Right cardiac atrium (tissue), 5 donors: ENCODE measurements at places on chromosomes 4 and X.
A peak's percentile ranks its signal among the peaks of the same experiment; 100 is the strongest.

DNA sequence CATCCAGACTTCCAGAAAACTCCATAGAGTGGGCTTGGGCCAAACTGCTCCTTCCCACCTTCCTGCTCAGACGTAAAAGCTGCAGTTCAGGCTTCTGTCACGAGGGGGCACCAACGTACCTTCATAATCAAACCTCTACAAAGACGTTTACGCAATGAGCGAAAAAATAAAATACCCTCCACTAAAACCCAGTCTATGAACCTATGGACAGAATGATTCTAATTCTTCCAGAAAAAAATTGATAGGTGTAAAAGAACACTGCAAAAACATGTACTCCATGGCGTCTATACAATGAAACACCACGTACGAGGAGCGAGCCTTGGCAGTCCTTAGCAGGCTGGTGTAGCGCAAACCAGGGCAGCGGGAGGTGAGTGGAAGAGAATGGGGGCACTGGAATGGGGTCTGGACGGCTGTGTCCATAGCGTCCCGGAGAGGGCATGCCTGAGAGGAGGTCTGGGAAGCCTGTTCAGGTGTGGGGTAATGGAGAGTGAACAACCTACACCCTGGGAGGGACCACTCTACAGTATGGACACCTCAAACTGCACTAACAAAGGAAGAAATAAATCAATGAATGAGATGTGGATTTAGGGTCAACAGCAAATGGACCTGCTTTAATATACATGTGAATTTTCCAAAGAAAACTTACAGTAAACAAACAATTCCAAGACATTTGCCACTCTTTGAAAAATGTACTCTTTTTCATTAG is 14.4 kb upstream of the RAB40A start:
- peak; percentile 91 for DNase-seq

GRCh38 chr4:71270901-71271300 is 67.9 kb upstream of the SLC4A4 start:
- no peak for DNase-seq

DNA sequence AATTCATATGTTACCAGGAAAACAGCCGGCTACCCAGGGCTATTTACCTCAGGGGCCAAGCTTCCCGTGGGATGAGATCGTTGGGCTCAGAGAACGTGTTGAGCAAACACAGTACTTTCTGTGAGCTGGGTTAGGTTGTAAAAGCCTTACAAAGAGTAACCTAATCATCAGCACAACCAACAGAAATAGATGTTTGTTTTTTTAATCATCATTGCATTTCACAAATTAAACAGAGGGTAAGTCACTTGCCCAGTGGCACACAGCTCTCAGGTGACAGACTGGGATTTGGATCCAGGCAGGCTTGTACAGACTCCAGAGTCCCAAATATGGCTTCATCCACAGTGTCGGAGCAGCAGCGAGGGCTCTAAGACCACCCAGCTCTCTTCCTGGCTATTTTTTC is 20.1 kb downstream of the SPON2 start:
- no peak for DNase-seq

DNA sequence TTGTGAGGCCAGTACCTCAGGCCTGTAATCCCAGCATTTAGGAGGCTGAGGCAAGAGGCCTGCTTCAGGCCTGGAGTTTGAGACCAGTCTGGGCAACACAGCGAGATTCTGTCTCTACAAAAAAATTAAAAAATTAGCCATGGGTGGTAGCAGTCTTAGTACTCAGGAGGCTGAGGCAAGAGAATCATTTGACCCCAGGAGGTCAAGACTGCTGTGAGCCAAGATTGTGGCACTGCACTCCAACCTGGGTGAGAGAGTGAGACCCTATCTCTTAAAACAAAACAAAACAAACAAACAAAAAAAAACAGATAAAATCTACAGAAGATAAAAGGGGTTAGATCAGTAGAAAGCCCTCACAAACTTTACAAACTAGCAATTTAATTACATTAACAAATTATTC is 80.7 kb downstream of the MAB21L2 start:
- no peak for DNase-seq

GRCh38 chr4:89829470-89830138 is 7.4 kb downstream of the SNCA start:
- DNase-seq, result peak; percentile 49
